Activated CD4-positive, alpha-beta T cell treated with anti-CD3 and anti-CD28 coated beads for 36 hours (primary cell): ENCODE measurements at places on chromosomes 13 and 19. TPM values are rescaled to one million over a fixed set of nuclear protein-coding genes. Genes with fewer than 3 reads are reported as not detected.

The ACP7 gene
- total RNA-seq, result not detected

The FFAR3 gene
- total RNA-seq, result 3.1 TPM

The CCL25 gene
- 0.26 TPM for total RNA-seq

GRCh38 chr19:41734585-41734984 is 20.7 kb upstream of the CEACAM6 start:
- H3K4me1 ChIP-seq, result peaks cover 9% of the 10 kb centered on the region
- H3K36me3 ChIP-seq, result no peaks in the 10 kb centered on the region
- H3K27ac ChIP-seq, result no peak overlapping the region
- H3K27me3 ChIP-seq, result peaks cover 53% of the 10 kb centered on the region
- no peak for DNase-seq
- no peak overlapping the region for H3K4me3 ChIP-seq

DNA sequence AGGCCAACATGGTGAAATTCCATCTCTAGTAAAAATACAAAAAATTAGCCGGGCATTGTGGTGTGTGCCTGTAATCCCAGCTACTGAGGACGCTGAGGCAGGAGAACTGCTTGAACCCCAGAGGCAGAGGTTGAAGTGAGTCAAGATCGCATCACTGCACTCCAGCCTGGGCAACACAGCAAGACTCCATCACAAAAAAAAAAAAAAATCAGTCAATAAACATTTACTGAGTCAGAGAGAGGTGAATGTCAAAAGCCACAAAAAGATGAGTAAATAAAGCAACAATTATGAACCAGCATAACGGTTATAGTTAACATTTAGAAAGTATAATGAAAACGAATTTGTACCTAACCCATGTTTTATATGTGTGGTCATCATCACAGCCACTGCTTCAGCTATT is 23.1 kb downstream of the PSPC1 start:
- H3K4me1 ChIP-seq, result peaks cover 33% of the 10 kb centered on the region
- no peak overlapping the region for H3K27ac ChIP-seq
- peaks cover 59% of the 10 kb centered on the region for H3K36me3 ChIP-seq
- no peak for DNase-seq

DNA sequence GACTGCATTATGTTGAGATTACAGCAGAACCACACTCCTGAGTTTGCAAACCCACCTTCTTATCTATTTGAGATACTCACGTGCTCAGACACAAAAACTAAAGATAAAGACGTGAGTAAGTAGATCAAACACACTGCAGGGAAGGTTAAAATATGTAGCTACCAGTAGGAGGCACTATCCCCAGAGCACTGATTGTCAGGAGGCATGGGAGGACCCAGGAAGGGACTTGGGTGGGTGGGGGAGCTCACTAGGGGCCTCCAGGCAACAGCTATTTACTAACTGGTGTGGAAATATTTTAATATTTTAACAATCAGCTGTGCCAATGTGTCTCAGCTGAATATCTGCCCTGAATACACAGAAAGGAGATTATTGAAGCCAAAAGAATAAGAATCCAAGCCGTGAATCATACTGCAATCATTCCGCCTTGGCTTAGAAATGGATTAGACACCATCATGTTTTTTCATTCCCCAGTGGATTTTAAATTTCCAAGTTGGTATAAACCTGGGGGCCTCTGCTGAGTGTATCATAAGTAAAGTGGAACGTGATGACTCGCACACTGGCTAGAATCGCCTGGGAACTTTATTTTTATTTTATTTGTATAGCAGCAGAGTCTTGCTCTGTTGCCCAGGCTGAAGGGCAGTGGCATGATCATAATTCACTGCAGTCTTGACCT is 73.2 kb upstream of the CACNA1A start:
- H3K4me1 ChIP-seq, result no peaks in the 10 kb centered on the region
- peaks cover 8% of the 10 kb centered on the region for H3K27me3 ChIP-seq
- no peak overlapping the region for H3K27ac ChIP-seq
- no peak overlapping the region for H3K4me3 ChIP-seq
- no peak for DNase-seq

GRCh38 chr19:42185277-42185676 is 32.2 kb downstream of the DEDD2 start:
- DNase-seq, result no peak
- no peak overlapping the region for H3K4me3 ChIP-seq
- peaks cover 31% of the 10 kb centered on the region for H3K4me1 ChIP-seq

DNA sequence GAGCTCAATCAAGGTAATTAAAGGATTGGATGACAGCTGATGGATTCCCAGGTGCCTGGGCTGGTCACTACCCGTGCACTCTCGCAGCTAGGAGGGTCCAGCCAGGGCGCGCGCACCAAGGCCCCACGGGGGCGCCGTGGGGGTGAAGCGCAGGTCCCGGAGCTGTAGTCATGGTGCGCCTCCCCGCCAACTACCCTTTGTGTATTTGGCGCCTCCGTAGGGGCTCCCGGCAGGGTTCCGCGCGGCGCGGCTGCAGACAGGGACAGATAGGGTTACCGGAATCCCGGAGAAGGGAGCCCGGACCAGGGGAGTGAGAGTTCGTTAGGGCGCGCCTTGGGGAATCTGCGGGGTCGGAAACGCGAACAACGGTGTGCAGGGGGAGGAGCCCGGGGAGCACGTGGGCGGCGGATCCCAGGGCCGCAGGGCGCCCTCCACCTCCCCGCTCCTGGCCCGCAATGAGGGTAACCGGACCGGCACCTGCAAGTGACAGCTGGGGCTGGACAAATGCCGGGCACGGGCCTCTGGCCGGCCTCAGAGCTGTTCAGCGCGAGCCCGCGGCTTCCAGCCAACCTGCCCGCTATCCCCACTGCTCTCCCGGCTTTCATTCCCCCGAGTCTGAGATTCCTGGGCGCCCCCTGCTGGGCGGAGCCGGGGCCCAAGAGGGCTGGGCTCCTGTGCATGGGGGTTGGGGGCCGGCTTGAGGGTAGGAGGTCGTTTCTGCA is 3.4 kb upstream of the PRAM1 start:
- peaks cover 18% of the 10 kb centered on the region for H3K4me1 ChIP-seq
- H3K27ac ChIP-seq, result peak overlapping the region; percentile 80
- DNase-seq, result peak; percentile 87
- peak overlapping the region; percentile 80 for H3K4me3 ChIP-seq
- no peaks in the 10 kb centered on the region for H3K36me3 ChIP-seq
